ENCODE measurements at places on chromosomes 2 and 18. TPM values are rescaled to one million over a fixed set of nuclear protein-coding genes. Genes with fewer than 3 reads are reported as not detected.

Gene IL37
- polyA plus RNA-seq, result 0.73 TPM

Gene MROH2A
- polyA plus RNA-seq, result 0.17 TPM

Gene MLPH
- polyA plus RNA-seq, result 1.0 TPM

Gene RNF125
- 3.2 TPM for polyA plus RNA-seq

Gene SERPINB10
- 5.8 TPM for polyA plus RNA-seq

Measured in keratinocyte (primary cell).